ENCODE measurements at places on chromosomes 7 and 10. TPM values are rescaled to one million over a fixed set of nuclear protein-coding genes. Genes with fewer than 3 reads are reported as not detected.

Gene GRM3
- total RNA-seq: not detected

GRCh38 chr7:30950197-30950596, 13.6 kb upstream of the GHRHR start:
- H3K4me1 ChIP-seq: no peaks in the 10 kb centered on the region
- no peaks in the 10 kb centered on the region for H3K27me3 ChIP-seq
- H3K4me3 ChIP-seq: no peak overlapping the region
- DNase-seq: no peak
- H3K36me3 ChIP-seq: no peaks in the 10 kb centered on the region
- no peak overlapping the region for H3K27ac ChIP-seq

DNA sequence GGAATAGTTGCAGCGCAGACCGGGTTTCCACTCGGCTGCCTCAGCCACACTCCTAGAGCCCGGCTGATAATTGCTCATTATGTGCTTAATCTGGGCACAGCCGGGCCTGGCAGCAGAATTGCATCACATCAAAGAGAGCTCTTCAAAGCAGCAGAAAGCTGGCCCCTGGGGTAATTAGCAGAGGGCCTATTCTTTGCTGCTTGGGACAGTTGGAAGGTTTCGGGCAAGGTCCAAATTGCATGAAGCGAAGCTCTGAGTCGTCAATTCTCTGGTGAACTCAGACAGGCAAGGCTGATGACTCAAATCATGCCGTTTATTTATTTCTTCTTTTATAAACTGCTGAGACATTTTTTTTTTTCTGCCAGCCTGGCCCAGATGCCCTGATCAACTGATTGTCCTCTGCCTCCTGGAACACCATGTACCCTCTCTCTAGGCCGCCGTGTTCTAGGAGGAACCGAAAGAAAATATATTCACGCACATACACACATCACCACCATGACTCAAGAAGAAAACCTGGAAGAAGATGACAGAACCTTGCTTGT, 242.2 kb downstream of the RAB11FIP2 start:
- H3K27me3 ChIP-seq: no peaks in the 10 kb centered on the region
- no peaks in the 10 kb centered on the region for H3K36me3 ChIP-seq
- no peak overlapping the region for H3K4me3 ChIP-seq
- H3K4me1 ChIP-seq: no peaks in the 10 kb centered on the region
- H3K27ac ChIP-seq: no peak overlapping the region

Gene NANOS1
- 2.9 TPM for total RNA-seq

Gene SDHAF3
- 10.0 TPM for total RNA-seq

GRCh38 chr10:77926566-77927401, at the start of gene DLG5:
DLG5 (minus strand) TSS chr10:77926755; CDS start chr10:77926520, 235 bp downstream.
- peak within 1 kb of the TSS; percentile 73 for H3K27ac ChIP-seq
- peak within 1 kb of the TSS; percentile 82 for H3K4me3 ChIP-seq
- DNase-seq: peak; percentile 88
- H3K27me3 ChIP-seq: no peaks in the 10 kb centered on the region
